ENCODE measurements at places on chromosomes 12 and 14. TPM values are rescaled to one million over a fixed set of nuclear protein-coding genes. Genes with fewer than 3 reads are reported as not detected.
A peak's percentile ranks its signal among the peaks of the same experiment; 100 is the strongest.

BEST3 gene
- total RNA-seq = not detected

NR1H4 gene
- not detected for total RNA-seq

NOVA1 gene
- not detected for total RNA-seq

ACOT2 gene
- 9.1 TPM for total RNA-seq

PLEKHG7 gene
- total RNA-seq = not detected

TPH2 gene
- total RNA-seq = 0.16 TPM

KRT6C gene
- not detected for total RNA-seq

SLC4A8 gene
- total RNA-seq = 1.2 TPM

HNRNPA1 gene
- 1,019 TPM for total RNA-seq

GRCh38 chr14:22553445-22553844 is 35.6 kb downstream of the DAD1 start:
- H3K27ac ChIP-seq = peak overlapping the region; percentile 96
- peak overlapping the region; percentile 33 for H3K4me3 ChIP-seq
- peaks cover 36% of the 10 kb centered on the region for H3K36me3 ChIP-seq
- no peak for DNase-seq

DNA sequence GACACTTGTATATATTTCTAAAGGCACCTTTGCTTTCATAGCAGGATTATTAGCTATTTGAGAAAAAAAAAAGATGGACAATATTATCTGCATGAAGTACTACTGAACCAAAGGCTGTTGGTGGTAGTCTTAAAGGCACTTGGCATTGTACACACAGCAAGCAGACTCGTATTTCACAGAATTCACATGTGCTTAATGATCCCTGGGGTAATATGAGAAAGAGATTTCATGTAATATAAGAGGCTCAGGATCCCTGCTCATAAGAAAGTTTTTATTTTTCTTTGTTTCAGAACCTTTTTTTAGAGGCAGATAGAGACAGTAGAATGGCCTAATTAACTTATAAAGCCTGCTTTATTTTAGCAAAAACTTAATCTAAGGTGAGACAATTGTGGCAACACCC is 59.5 kb downstream of the SYNE2 start:
- no peak overlapping the region for H3K27ac ChIP-seq
- H3K4me1 ChIP-seq = peaks cover 10% of the 10 kb centered on the region
- H3K27me3 ChIP-seq = no peaks in the 10 kb centered on the region
- no peaks in the 10 kb centered on the region for H3K36me3 ChIP-seq

GRCh38 chr14:100159865-100160533 is 554 bp upstream of the DEGS2 start:
- H3K27ac ChIP-seq = no peak overlapping the region
- no peak overlapping the region for H3K4me3 ChIP-seq
- H3K4me1 ChIP-seq = no peaks in the 10 kb centered on the region
- DNase-seq = no peak

GRCh38 chr12:6266971-6267721 is 43.3 kb upstream of the PLEKHG6 start:
- no peak for DNase-seq
- no peak overlapping the region for H3K27ac ChIP-seq
- H3K4me3 ChIP-seq = no peak overlapping the region
- no peaks in the 10 kb centered on the region for H3K4me1 ChIP-seq
- H3K36me3 ChIP-seq = no peaks in the 10 kb centered on the region
- no peaks in the 10 kb centered on the region for H3K27me3 ChIP-seq

DNA sequence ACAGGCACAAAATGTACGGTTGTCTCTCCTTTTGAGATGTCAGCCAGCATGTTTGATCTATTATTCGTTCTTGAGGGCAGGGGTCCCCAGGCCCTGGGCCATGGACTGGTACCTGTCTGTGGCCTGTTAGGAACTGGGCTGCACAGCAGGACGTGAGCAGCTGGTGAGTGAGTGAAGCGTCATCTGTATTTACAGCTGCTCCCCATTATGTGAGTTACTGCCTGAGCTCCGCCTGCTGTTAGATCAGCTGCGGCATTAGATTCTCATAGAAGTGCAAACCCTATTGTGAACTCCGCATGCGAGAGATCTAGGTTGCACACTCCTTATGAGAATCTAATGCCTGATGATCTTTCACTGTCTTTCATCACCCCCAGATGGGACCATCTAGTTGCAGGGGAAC is 41.4 kb upstream of the SCN8A start:
- H3K4me3 ChIP-seq = no peak overlapping the region
- DNase-seq = no peak
- no peaks in the 10 kb centered on the region for H3K27me3 ChIP-seq
- no peaks in the 10 kb centered on the region for H3K36me3 ChIP-seq
- no peaks in the 10 kb centered on the region for H3K4me1 ChIP-seq

GRCh38 chr14:92579244-92579936 is 65.8 kb downstream of the RIN3 start:
- H3K36me3 ChIP-seq = no peaks in the 10 kb centered on the region
- H3K27ac ChIP-seq = no peak overlapping the region
- H3K27me3 ChIP-seq = no peaks in the 10 kb centered on the region
- H3K4me1 ChIP-seq = peaks cover 47% of the 10 kb centered on the region

- no peaks in the 10 kb centered on the region for H3K4me1 ChIP-seq
- DNase-seq = no peak
- no peak overlapping the region for H3K27ac ChIP-seq
- no peak overlapping the region for H3K4me3 ChIP-seq
These were observed 326.0 kb downstream of the PRKD1 start for GRCh38 chr14:29601616-29602015.

- no peaks in the 10 kb centered on the region for H3K4me1 ChIP-seq
- no peak for DNase-seq
- no peak overlapping the region for H3K27ac ChIP-seq
These were observed 39.3 kb downstream of the SNRPF start for GRCh38 chr12:95898081-95898480.

GRCh38 chr12:570435-570920 is 92.8 kb downstream of the NINJ2 start:
- peak overlapping the region; percentile 69 for H3K27ac ChIP-seq
- peaks cover 20% of the 10 kb centered on the region for H3K4me1 ChIP-seq
- H3K4me3 ChIP-seq = peak overlapping the region; percentile 78
- H3K36me3 ChIP-seq = no peaks in the 10 kb centered on the region

- H3K27me3 ChIP-seq = no peaks in the 10 kb centered on the region
- peak overlapping the region; percentile 35 for H3K27ac ChIP-seq
- no peaks in the 10 kb centered on the region for H3K36me3 ChIP-seq
- peak overlapping the region; percentile 61 for H3K4me3 ChIP-seq
- H3K4me1 ChIP-seq = peaks cover 3% of the 10 kb centered on the region
These were observed 7.2 kb upstream of the ANKRD9 start for GRCh38 chr14:102516531-102517391.

- H3K27me3 ChIP-seq = no peaks in the 10 kb centered on the region
These were observed 988.6 kb upstream of the TMEM132C start for GRCh38 chr12:127278351-127278750.

- no peak for DNase-seq
- no peak overlapping the region for H3K27ac ChIP-seq
- H3K4me1 ChIP-seq = no peaks in the 10 kb centered on the region
- no peaks in the 10 kb centered on the region for H3K36me3 ChIP-seq
- H3K27me3 ChIP-seq = no peaks in the 10 kb centered on the region
These were observed 16.4 kb downstream of the DAO start for GRCh38 chr12:108896336-108896735.

GRCh38 chr12:119780786-119781434 is 96.2 kb downstream of the CIT start:
- H3K27ac ChIP-seq = no peak overlapping the region
- no peaks in the 10 kb centered on the region for H3K4me1 ChIP-seq
- DNase-seq = no peak
- no peak overlapping the region for H3K4me3 ChIP-seq
- no peaks in the 10 kb centered on the region for H3K36me3 ChIP-seq

DNA sequence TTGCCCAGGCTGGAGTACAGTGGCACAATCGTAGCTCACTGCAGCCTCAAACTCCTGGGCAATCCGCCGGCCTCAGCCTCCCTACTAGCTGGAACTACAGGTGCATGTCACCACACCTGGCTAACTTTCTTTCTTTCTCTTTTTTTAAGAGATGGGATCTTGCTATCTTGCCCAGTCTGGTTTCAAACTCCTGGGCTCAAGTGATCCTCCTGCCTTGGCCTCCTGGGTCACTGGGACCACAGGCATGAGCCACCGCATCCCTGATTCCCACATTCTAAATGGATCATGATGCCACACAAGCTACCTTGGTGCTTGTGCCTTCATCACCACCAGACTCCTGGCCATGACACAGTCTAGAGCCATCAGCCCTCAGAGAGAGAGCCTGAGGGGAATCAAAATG is 43.8 kb downstream of the PRKAB1 start:
- no peaks in the 10 kb centered on the region for H3K4me1 ChIP-seq
- no peak overlapping the region for H3K4me3 ChIP-seq

DNA sequence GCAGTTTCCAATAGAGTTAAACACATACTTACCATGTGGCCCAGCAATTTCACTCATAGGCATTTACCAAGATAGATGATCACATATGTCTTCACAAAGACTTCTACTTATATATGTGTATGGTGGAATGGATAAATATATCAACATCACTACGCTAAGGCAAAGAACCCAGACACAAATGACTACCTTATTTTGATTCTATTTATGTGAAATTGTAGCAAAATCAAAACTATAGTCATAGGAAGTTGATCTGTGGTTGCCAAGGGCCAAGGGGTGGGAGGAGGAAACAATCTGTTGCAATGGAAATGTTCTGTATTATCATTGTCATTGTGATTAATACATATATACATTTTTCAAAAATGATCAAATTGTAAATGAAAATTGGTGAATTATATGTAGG is 47.7 kb upstream of the ANP32D start:
- H3K27me3 ChIP-seq = no peaks in the 10 kb centered on the region
- no peak overlapping the region for H3K27ac ChIP-seq
- H3K4me3 ChIP-seq = no peak overlapping the region
- no peaks in the 10 kb centered on the region for H3K36me3 ChIP-seq
- no peak for DNase-seq

DNA sequence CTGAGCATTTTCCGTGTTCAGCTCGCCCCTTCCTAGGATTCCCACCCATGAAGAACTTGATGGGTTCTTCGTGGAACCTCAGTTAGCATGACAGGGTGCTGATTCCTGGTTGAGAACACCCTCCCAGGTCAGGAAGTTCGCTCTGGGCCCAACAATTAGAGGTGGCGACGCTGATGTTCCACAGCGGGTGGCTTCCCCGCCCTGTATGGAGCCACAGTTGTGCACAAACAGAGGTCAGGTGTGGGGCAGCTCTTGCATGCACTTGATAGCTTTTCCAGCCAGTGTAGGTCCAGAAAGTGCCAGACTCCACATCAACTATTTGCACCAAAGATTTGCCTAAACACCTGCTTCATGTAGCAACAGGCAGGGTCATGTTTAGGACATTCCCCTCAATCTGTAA is 788.2 kb downstream of the MED13L start:
- no peaks in the 10 kb centered on the region for H3K36me3 ChIP-seq
- DNase-seq = no peak
- H3K4me3 ChIP-seq = no peak overlapping the region
- no peaks in the 10 kb centered on the region for H3K27me3 ChIP-seq

GRCh38 chr12:51329742-51330141 is 5.8 kb upstream of the BIN2 start:
- H3K27me3 ChIP-seq = no peaks in the 10 kb centered on the region
- no peak for DNase-seq
- H3K4me1 ChIP-seq = peaks cover 43% of the 10 kb centered on the region
- peak overlapping the region; percentile 59 for H3K4me3 ChIP-seq

DNA sequence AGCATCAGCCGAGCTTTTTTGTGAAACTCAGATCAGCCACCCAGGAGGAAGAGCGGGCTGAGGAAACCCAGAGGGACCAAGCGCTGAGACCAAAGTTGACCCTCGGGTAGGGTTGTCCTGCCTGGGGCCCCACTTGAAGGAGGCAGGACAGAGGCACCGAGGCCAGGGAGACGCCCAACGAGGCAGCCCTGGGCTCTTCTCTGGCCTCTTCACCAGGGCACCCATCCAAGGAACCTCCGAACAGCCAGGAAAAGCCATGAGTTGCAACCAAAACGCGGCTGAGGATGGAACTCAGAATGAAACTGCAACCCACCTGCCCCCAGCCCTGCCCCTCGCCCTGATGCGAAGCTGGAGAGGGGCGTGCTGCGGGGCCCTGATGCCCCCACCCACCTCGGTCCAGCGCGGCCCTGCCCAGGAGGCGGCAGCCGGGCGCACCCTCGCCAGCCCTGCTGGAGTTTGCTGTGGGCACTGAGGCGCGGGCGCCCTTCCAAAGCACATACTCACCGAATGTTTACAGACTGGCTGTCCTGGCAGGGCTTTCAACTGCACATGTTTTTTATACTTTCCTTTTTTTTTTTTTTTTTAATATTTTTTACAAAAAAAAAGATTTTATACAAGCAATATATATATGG is 41.9 kb downstream of the JDP2 start:
- H3K27me3 ChIP-seq = no peaks in the 10 kb centered on the region
- no peak overlapping the region for H3K4me3 ChIP-seq
- no peaks in the 10 kb centered on the region for H3K4me1 ChIP-seq
- no peak overlapping the region for H3K27ac ChIP-seq
- no peak for DNase-seq

- H3K36me3 ChIP-seq = peaks cover 16% of the 10 kb centered on the region
- DNase-seq = peak; percentile 89
- no peaks in the 10 kb centered on the region for H3K27me3 ChIP-seq
- H3K4me3 ChIP-seq = peak within 1 kb of the TSS; percentile 95
- peaks cover 8% of the 10 kb centered on the region for H3K4me1 ChIP-seq
These were observed at the start of gene FKBP4 for GRCh38 chr12:2794736-2795289. FKBP4 (plus strand) TSS chr12:2794970; CDS start chr12:2795140, 170 bp downstream.

DNA sequence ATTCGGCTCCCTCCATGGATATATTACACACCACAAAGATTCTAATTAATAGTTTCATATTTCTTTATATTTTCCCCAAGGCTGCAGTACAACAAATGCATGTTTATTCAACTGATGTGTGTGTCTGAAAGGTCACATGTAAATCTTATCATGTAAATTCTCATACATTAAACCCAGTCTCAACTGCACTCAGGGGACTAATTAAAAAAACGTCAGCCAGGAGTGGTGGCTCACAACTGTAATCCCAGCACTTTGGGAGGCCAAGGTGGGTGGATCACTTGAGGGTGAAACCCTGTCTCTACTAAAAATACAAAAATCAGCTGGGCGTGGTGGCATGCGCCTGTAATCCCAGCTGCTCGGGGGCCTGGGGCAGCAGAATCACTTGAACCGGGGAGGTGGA is 67.8 kb downstream of the MAP3K9 start:
- H3K36me3 ChIP-seq = no peaks in the 10 kb centered on the region
- no peaks in the 10 kb centered on the region for H3K4me1 ChIP-seq
- no peaks in the 10 kb centered on the region for H3K27me3 ChIP-seq
- no peak overlapping the region for H3K4me3 ChIP-seq

DNA sequence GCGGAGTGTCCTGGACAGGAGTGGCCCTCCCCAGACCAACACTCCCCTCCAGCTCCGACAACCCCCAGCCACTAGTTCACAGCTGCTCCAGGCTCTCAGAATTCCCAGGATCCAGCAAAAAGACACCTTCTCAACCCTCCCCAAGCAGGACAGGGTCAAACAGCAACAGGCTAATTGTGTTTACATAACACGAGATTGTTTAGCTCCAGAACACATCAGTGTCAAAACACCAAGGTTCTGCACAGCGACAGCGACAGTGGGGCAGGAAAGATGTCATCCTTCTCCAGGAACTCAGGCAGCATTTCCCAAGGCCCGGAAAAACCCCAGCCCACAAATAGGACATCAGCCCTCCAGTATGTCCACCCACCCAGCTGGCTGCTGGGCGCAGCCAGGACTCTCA is 16.5 kb downstream of the ITPK1 start:
- no peak overlapping the region for H3K4me3 ChIP-seq
- peaks cover 8% of the 10 kb centered on the region for H3K4me1 ChIP-seq
- no peak overlapping the region for H3K27ac ChIP-seq
- no peaks in the 10 kb centered on the region for H3K27me3 ChIP-seq
- no peak for DNase-seq
- no peaks in the 10 kb centered on the region for H3K36me3 ChIP-seq

- no peak for DNase-seq
- no peak overlapping the region for H3K27ac ChIP-seq
- H3K4me3 ChIP-seq = no peak overlapping the region
- H3K27me3 ChIP-seq = no peaks in the 10 kb centered on the region
- no peaks in the 10 kb centered on the region for H3K36me3 ChIP-seq
These were observed 59.5 kb downstream of the NUAK1 start for GRCh38 chr12:106079148-106079738.

Measured in naive thymus-derived CD4-positive, alpha-beta T cell (primary cell).